AG04449 (cell line): ENCODE measurements at places on chromosomes 7 and 10.

GRCh38 chr7:84144935-84145334, 49.7 kb downstream of the SEMA3A start:
- no peak for DNase-seq

GRCh38 chr10:24177636-24178035, 31.3 kb upstream of the KIAA1217 start:
- no peak for DNase-seq

DNA sequence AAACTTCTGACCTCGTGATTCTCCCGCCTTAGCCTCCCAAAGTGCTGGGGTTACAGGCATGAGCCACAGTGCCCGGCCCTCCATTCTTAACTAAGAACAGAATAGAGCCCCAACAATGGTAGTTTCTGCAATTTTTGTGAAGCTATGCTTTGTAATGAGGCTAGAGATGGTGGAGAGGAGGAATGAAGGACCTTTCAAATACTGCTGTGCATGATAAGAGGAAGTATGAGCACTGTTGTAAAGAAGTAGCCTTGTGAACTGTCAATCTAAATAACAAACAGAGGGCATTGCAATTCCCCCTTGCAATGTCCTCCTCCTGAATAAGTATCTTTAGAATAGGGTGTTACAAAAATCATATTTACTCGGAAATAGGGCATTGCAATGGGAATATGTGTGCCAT, 70.2 kb downstream of the EVX1 start:
- no peak for DNase-seq

GRCh38 chr10:86944471-86944870, 12.9 kb downstream of the MMRN2 start:
- DNase-seq = no peak

- DNase-seq = no peak
These were observed 226.5 kb downstream of the ITGB1 start for GRCh38 chr10:32731527-32731926.

DNA sequence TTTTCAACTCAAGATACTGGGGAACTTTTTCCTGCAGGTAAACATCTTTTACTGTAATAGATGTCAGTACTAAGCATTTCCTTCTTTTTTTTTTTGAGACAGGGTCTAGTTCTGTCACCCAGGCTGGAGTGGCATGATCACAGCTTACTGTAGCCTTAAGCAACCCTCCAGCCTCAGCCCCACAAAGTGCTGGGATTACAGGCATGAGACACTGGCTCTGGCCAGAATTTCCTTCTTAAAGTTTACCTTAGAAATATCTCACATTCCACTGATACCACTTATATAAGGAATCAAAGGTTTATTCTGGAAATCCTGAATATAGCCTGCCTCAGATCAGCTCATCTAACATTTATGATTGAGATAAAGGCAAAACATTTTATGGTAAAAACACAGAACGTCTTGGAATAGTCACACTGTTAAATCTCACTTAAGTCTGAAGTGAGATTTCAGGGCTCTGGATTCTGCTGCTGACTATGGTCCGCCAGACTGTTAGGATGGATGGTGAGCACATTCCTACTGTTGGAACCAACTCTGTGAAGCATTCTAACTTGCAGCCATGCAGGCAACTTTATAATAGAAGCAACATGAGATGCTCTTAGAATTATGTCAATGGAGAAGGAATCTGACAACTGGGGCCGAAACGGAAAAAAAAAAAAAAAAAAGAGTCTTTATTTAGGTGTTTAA, 151.9 kb downstream of the ZMYND11 start:
- peak; percentile 41 for DNase-seq
